ENCODE measurements at places on chromosomes 7 and 10. TPM values are rescaled to one million over a fixed set of nuclear protein-coding genes. Genes with fewer than 3 reads are reported as not detected.

GRCh38 chr10:1074052-1074747, 18.0 kb downstream of the WDR37 start:
- H3K27me3 ChIP-seq = no peaks in the 10 kb centered on the region
- DNase-seq = no peak
- H3K27ac ChIP-seq = no peak overlapping the region
- no peaks in the 10 kb centered on the region for H3K36me3 ChIP-seq

Gene TMEM254
- total RNA-seq = 36.6 TPM

DNA sequence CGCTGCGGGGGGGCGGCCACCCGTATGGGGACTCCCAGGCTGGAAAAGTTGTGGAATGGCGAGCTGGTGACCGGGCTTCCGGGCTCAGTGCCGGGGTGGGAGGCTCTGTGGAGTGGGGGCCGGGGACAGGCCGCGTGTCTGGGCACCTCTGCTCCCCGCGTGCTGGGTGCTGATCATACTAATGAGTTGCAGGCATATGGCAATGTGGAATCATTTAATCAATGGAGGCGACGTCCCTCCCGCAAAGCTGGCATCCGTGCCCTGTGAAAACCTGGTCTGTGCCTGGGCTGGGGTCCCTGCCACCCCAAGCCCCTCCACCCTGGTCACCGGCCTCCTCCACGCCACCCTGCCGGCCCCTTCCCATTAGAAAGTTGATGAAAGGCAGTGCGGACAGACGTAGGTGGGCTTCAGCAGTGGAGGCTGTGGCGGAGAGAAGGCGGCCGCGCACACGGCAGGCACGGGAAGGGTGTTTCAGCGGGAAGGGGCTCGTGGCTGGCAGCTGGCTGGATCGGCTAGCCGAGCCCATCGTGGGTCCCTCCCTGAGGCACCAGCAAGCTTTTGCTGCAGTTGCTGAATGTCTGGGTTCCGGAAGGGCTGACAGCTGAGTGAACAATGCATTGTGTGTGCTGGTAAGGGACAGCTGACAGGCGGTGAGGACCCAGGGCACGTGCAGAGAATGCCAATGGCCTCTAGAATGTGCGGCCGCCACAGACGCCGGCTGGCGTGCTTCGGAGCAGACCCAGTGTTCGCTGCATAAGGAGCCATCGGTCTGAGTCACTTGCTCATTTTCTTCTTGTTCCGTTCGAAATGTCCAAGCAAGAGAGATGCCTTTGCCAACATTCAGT, 1.5 kb downstream of the ADGRA1 start:
- H3K4me1 ChIP-seq = no peaks in the 10 kb centered on the region
- no peaks in the 10 kb centered on the region for H3K36me3 ChIP-seq
- peaks cover 51% of the 10 kb centered on the region for H3K27me3 ChIP-seq

- H3K27me3 ChIP-seq = no peaks in the 10 kb centered on the region
- no peaks in the 10 kb centered on the region for H3K36me3 ChIP-seq
- DNase-seq = peak; percentile 60
These were observed 6.4 kb upstream of the GPR22 start for GRCh38 chr7:107463139-107464078.

Gene TAS2R3
- total RNA-seq = 2.0 TPM

Gene PNLIP
- total RNA-seq = not detected

DNA sequence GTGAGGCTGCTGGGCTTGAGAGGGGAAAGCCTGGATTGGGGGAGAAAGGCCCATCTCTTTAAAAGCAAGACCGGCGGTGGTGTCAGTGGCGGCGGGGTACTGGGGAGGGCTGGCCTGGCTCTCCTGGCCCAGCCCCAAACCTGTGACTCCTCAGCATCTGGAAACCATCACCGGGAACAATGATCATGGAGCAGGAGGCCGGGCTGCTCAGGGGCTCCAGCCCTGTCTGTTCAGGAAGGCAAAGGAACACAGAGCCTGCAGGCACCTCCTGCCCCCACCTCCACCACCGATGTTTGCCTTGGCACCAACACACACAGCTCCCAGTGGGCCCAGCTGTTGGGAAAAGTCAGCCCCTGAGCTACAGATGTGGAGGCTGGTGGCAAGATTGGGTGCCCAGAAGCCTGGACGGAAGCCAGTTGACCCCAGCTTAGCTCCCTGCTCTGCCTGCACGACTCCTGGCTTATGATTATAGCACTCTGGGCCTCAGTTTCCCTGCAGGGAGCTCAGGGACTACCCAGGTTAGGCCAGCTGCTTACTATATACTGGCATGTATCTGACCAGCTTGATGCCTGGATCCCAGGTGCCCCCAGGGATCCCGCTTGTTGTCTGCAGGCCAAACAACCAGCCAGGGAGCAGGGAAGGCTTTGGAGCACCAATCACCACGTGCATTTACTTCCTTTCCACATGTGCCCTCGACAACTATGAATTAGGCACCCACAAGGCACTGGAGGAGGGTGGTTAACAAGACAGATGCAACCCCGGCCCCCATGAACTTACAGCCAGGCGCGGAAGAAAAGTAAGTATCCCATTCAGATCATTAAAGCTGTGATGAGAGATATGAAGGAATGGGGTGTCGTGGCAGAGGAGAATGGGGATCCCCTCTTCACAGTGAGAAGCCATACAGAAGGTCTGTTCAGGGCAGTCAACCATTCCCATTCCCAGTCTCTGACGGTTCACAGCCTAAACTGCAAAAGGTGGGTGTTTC, 37.3 kb downstream of the ZCCHC24 start:
- no peak for DNase-seq
- H3K4me3 ChIP-seq = no peak overlapping the region
- no peaks in the 10 kb centered on the region for H3K27me3 ChIP-seq
- H3K4me1 ChIP-seq = peaks cover 16% of the 10 kb centered on the region

- no peaks in the 10 kb centered on the region for H3K36me3 ChIP-seq
- H3K27me3 ChIP-seq = no peaks in the 10 kb centered on the region
- H3K4me3 ChIP-seq = no peak overlapping the region
- H3K27ac ChIP-seq = no peak overlapping the region
- peaks cover 9% of the 10 kb centered on the region for H3K4me1 ChIP-seq
- DNase-seq = no peak
These were observed 141.1 kb downstream of the SPAG6 start for GRCh38 chr10:22486431-22486830.

GRCh38 chr10:75806186-75806585, 374.8 kb downstream of the LRMDA start:
- DNase-seq = no peak
- H3K27me3 ChIP-seq = no peaks in the 10 kb centered on the region
- H3K27ac ChIP-seq = no peak overlapping the region
- H3K4me1 ChIP-seq = no peaks in the 10 kb centered on the region
- no peak overlapping the region for H3K4me3 ChIP-seq

Measured in PC-9 (cell line).